CD8-positive, alpha-beta memory T cell (primary cell): ENCODE measurements at places on chromosomes 4 and X. TPM values are rescaled to one million over a fixed set of nuclear protein-coding genes. Genes with fewer than 3 reads are reported as not detected.

Gene SLC34A2
- polyA plus RNA-seq: not detected

DNA sequence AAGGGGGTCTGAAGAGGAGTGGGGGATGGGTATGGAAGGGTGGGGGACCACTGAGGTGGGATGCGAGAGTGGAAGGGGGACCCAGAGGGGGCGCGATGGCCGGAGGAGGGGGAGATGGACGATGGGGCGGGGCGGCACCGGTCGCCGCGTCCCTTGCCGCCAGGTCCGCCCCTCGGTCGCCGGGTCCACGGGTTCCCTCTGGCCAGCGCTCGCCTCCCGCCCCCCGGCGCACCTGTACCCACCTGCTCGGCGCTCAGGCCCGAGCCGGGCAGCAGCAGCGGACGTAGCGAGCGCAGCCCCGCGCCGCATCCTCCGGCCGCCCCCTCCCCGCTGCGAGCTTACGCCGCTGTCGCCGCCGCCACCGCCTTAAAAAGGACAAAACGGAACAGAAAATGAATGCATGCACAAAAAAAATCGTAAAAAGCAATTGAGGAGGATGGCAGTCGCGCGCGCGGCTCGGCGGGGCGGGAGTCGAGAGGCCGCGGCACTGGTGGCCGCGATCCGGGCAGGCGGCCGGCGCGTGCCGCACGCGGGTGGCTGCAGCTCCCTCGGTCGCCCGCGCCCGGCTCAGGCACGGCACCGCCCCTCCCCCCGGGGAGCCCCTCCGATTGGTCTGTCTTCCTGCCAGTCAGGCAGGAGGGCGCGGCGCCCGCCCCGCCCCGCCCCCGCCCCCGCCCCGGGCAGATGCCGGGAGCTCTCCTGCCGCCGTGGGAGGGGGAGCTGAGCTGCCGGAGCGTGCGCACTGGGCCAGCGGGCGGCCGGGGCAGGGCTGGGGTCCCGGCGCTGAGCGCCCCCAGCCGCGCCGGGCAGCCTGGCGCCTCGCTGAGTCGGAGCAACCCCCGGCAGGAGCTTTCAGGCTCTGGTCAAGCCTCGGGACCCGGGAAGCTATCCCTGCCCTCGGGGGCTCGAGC lies at the start of gene JAKMIP1:
Gene JAKMIP1, minus strand, starts transcription at position 539 of the 911 bp plus-strand sequence. CDS start 87,699 bp downstream, outside the sequence.
- DNase-seq: peak; percentile 38

- no peak for DNase-seq
Observed at GRCh38 chr4:152360045-152360410, 175.9 kb downstream of the FBXW7 start.

Gene MSANTD1
- not detected for polyA plus RNA-seq

DNA sequence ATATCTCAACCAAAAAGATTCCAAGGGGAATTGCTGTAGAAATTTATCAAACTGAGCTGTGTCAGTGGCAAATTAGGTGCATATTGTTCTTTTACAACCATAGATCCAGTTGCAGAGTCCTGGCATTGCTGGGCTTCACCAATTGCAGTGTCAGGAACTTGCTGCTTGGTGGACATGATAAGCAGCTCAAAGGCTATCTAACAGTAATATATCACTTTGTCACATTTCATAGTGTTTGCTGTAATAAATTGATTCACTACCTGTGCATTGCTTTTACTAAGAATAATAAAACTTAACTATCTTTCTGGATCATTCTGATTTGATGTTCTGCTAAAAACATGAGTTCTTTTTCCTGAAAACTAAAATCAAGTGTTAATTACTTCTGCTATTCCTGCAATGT lies 30.9 kb upstream of the ACE2 start:
- DNase-seq: no peak

Gene ZIC3
- not detected for polyA plus RNA-seq

Gene SH2D1A
- 151 TPM for polyA plus RNA-seq

- no peak for DNase-seq
Observed at GRCh38 chr4:98566361-98567008, 91.9 kb downstream of the TSPAN5 start.

DNA sequence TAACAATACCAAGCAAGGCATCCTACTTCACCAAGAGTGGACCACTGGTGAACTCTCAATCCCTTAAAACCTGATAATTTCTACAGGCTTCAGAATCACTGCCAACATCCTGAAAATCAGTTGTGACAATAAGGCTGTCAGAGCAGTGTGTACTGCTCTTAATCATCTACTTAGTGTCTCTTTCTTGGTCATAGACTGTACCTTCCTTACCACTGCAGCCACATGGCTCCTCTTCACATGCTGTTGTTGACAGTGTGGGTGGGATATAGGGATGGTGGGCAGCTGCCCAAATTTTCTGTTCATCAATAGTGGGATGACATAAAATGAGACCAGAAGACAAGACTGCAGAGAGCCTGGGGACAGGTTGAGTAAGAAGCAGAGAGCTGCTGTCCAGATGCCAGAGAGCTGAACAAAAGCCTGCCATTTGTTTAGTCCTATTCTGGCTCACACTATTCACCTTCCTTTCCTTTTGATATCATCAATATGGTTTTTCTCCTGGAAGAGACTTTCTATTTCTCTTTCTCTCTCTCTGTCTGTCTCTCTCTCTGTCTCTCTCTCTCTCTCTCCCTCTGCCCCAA lies 178.9 kb downstream of the MGST2 start:
- DNase-seq: no peak

GRCh38 chr4:14967982-14968381 lies 34.3 kb upstream of the CPEB2 start:
- DNase-seq: no peak

Gene PNMA6F
- polyA plus RNA-seq: not detected

GRCh38 chr4:55498051-55498450 lies 48.7 kb downstream of the CLOCK start:
- DNase-seq: no peak

DNA sequence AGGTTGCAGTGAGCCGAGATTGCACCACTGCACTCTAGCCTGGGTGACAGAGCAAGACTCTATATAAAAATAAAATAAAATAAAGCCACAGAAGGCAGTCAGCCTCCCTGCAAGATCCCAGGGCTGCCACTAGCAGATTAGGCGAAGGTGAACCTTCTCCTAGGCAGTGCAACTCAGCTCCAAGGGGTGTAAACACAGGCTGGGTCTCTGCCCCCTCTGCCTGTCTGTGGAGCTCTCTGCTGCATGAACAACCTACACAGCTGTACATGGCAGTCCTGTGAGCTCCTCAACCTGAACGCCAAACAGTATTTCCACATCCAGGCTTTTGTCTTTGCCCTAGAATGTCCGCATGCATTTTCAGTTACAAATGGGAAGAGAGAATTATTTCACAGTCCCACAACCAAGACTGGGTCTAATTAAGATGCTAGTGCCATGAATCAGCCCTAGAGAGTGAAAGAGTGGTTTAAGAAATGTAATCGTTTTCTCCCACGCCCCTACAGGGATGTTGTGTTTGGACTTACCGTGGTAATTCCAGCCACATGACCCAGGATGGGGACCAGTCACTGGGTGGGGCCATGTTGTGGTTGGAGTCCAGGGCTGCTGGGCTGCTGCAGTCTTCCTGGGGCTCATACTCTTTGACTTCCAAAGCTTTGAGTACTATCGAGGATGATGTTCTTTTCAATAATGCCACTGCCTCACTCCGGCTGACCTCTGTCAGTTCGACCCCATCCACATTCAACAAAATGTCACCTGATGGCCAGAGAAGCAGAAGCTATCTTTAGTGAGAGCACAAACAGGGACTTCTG lies 99.0 kb downstream of the FIP1L1 start:
- DNase-seq: no peak

DNA sequence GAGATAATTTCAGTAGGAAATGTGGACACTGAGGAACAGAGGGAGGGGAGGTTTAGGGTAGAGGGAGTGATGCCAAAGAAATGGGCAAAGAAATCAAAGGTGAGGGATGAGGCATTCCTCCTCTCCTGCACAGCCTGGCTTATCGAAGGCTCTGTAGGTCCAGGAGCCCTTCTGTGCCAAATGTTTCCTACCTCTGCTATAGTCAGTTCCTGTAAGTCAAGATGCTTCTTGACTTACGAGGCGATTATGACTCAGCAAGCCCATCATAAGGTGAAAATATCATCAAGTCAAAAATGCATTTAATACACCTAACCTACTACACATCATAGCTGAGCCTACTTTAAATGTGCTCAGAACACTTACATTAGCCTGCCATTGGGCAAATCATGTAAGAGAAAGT lies 60.0 kb upstream of the ARHGAP24 start:
- no peak for DNase-seq

DNA sequence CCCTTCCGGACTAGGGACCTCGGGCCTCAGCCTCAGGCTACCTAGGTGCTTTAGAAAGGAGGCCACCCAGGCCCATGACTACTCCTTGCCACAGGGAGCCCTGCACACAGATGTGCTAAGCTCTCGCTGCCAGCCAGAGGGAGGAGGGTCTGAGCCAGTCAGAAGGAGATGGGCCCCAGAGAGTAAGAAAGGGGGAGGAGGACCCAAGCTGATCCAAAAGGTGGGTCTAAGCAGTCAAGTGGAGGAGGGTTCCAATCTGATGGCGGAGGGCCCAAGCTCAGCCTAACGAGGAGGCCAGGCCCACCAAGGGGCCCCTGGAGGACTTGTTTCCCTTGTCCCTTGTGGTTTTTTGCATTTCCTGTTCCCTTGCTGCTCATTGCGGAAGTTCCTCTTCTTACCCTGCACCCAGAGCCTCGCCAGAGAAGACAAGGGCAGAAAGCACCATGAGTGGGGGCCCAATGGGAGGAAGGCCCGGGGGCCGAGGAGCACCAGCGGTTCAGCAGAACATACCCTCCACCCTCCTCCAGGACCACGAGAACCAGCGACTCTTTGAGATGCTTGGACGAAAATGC lies at the start of gene WAS:
Gene WAS, plus strand, starts transcription at position 389 of the 572 bp plus-strand sequence. Its CDS starts 55 bp downstream, at position 444.
- DNase-seq: peak; percentile 68

Gene SPATA4
- not detected for polyA plus RNA-seq

GRCh38 chr4:140400111-140400510 lies 26.7 kb downstream of the SCOC start:
- DNase-seq: no peak

DNA sequence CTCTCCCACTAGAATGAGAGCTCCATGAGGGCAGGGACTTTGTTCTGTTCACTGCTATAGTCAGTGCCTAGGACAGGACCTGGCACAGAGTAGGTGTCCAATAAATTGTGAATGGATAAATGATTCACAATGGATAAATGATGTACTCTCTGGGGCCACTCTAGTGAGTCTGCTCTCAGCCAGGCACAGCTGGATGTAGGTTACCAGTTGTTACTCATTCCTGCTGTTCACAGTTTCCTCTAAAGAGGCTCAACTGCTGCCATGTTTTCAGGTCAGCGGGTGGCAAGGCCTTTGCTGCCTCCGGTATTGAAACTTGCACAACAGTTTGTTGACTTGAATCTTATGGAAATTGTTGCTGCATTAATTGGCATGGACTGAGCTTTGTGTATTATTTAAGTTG lies 99.1 kb downstream of the NHSL2 start:
- DNase-seq: no peak

DNA sequence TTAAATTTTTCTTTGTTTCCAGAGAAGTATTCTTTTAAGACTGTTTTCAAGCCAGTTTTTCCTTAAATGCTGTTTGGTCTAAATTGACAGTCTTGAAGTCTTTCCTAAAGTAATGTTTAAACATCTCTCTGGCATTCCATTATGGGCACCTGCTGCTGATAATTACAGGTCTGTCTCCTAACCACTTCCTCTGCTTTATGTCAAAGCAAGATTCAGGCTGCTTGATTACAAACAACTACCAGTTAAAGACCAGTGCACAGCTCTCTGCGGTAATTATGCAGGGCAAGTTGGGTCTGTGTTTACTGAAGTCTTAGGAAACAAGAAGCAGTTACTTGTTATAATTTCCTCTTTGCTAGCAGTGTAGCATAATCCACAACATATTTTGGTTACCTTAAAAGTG lies 17.6 kb downstream of the UNC5C start:
- DNase-seq: no peak

Gene SLC10A4
- polyA plus RNA-seq: not detected

DNA sequence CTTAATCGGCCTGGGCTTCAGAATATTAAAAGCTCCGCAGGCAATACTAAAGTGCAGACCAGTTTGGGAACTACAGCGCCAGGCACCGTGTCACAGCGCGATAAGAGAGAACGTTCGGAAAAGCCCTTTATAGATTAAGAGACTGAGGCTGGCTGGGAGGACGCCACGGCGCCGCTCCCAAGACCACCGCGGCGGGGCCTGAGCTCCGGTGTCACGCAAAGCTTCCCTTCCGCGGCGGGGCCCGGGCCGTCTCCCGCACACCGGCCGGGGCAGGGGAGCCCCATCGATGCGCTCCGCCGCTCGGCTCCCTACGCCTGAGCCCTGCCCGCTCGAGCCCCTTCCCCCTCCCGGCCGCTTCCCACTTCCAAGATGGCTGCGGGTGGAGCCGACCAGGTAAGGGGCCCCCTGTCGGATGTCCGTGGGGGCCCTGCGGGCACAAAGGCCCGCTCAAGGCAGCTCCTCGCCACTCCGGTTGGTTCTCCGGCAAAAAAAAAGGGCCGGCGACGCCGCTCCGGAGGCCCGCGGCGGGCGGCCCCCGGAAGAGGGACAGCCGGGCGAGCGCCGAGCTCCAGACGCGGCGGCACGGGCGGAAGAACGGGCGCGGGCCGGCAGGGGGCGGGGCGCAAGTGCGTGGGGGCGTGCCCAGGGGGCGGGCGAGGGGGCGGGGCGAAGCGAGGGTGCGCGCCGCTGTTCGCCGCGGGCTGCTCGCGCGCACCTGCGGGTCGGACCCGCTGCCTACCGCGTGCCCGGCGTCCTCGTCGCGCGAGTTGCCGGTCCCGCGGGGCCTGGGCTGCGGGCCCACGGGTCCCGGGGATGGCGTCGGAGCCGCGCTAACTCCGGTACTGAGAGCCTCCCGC lies at the start of gene TBC1D14:
Gene TBC1D14, plus strand, starts transcription at position 714 of the 857 bp plus-strand sequence. CDS start 13,564 bp downstream, outside the sequence.
- peak; percentile 77 for DNase-seq

DNA sequence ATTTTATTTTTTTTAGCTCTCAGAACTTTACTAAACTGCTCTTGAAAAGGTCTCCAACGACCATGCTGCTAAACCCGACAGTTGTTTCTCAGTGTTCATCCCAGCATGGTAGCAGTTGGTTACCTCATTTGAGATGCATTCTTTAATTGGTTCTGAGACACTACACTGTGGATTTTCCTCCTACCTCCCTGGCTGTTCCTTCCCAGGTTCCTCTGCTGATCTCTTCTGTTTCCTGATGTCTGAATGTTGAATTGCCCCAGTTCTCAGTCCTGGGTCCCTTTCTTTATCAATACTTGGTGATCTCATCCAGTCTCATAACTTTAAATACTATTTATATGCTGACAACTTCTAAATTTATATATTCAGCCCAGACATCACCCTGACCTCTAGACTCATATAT lies 19.1 kb upstream of the TMEM165 start:
- no peak for DNase-seq

Gene GYG2
- not detected for polyA plus RNA-seq

- DNase-seq: no peak
Observed at GRCh38 chr4:18664171-18664570, 642.6 kb upstream of the LCORL start.
